ENCODE measurements at places on chromosomes 5 and 9. TPM values are rescaled to one million over a fixed set of nuclear protein-coding genes. Genes with fewer than 3 reads are reported as not detected.
A peak's percentile ranks its signal among the peaks of the same experiment; 100 is the strongest.

Gene BHMT
- total RNA-seq, result 0.17 TPM

DNA sequence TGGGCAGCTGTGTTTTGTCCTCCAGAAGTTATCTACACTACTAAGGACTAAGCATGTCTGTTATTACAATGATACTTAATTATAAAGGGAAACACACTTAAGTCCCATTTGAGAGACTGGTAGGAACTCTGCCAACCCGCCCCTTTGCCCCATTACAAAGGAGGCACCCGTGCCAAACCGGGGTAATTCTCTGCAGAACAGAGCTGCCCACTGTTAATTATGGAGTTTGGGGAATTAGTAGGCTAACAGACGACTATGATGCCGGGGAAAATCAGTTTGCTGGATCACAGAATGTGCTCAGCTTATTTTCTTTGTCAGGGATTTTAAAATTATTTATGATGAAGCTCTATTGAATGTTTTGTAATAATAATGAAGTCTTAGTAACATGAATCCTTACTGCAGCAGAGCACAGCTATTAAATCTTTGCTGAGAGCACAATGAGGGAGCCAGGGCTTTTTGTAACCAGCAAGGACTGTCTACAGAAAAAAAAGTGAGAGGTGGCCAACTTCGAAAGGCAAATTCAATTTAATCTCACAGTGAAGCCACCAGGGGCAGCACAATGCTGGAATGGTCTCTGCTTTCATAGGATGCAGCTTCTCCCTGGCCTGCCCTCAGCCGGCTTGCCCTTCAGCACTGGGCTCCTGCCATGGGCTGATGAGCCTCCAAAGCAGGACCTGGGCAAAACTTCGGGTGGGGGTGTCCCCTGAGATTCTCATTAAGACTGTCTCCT lies 134.5 kb downstream of the GNAQ start:
- DNase-seq, result peak; percentile 17

GRCh38 chr9:20512636-20513035 lies 109.7 kb downstream of the MLLT3 start:
- DNase-seq, result peak; percentile 6

Gene RICTOR
- total RNA-seq, result 25.2 TPM

Gene AIF1L
- 0.51 TPM for total RNA-seq

GRCh38 chr5:32001707-32002106 lies 172.4 kb downstream of the GOLPH3 start:
- DNase-seq, result no peak

DNA sequence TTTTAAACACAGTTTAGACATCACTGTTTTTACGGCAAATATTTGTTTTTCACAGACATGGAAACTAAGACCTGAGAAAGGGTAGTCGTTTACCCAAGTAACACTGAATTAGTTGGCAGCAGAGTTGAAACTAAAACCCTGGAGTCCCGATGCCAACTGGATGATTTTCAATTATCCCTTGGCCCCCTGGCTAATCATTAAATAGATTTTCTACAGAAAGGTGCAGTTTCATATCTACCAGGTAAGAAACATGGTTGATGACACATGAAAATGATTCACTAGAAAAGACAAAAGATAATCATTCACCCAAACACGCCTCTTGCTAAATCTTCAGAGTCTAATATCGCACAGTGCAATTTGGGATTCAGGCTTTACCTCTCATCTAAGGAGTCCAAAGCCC lies 136.9 kb downstream of the SEMA5A start:
- DNase-seq, result no peak

DNA sequence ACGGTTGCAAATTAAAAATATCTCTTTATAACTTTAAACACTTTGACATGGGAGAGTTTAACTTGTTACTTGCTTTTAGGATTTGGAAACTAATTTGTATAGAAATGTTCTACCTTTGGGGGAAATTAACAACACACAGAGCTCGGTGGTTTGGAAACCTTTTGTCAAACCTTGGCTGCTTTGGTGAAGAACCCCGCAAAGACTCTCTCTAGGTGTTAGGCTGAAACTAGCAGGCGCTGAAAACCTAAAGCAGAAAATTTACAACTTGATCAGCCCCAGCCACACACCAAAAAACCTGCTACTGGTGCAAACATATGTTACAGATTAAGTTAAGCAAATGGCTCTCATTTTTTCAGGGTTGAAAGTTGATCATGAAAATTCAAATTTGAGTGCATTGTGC lies 25.8 kb downstream of the NR2F1 start:
- DNase-seq, result no peak

DNA sequence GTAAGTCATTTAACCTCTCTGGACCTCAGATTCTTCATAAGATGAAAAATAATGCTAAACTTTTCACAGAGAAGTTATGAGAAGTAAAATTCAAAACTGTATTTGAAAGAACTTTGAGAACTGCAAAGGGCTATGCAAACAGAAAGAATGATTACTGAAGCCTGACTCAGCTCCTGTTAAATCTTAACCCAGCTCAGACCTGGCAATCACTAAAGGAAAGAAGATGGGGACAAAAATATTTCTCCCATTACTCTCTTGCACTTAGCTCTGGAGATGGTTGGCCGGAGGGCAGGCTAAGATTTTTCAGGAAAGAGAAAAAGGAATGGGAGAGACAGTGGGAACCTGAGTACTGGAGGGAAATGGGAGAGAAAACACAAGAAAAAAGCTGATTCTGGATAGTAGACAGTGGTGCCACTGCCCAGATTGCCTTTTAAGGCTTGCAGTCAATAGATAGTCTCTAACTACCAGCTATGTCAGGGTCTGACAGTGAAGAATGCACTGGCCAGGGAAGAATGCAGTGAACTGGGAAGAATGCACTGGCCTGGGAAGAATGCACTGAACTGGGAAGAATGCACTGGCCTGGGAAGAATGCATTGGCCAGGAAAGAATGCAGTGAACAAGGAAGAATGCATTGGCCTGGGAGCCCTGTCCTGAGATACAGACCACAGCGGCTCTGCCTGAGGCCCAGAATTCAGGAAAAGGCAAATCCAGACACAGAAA lies 25.2 kb upstream of the CEMIP2 start:
- peak; percentile 90 for DNase-seq

Gene PCDHA12
- 0.50 TPM for total RNA-seq

DNA sequence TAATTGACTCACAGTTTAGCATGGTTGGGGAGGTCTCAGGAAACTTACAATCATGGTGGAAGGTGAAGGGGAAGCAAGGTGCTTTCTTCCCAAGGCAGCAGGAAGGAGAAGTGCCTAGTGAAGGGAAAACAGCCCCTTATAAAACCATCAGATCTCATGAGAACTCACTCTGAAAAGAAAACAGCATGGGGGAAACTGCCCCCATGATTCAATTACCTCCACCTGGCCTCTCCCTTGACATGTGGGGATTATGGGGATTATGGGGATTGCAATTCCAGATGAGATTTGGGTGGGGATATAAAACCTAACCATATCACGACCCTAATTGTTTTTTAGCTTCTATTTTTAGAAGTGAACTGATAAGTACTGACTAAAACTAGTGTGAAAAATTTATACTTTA lies 1377.5 kb upstream of the DMAC1 start:
- DNase-seq, result no peak

GRCh38 chr5:17808566-17808965 lies 174.3 kb downstream of the TAF11L14 start:
- DNase-seq, result no peak
